ENCODE measurements at places on chromosomes 7 and 10.

- no peak for DNase-seq
These were observed 27.7 kb downstream of the SLC29A3 start for GRCh38 chr10:71346731-71347130.

DNA sequence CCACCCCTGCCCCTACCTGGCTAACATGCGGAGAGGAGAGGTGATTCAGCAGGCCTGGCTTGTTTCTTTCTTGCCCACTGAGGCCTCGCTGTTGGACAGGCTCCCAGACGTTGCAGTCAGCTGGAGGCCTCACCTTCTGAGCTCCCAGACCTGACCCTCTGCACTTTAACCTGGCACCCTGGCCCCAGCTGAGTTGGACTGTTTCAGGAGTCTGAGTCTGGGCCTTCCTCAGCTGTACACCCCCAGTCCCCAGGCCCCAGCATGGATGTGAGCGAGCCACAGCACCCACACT, 35.0 kb downstream of the UNC5B start:
- no peak for DNase-seq

DNA sequence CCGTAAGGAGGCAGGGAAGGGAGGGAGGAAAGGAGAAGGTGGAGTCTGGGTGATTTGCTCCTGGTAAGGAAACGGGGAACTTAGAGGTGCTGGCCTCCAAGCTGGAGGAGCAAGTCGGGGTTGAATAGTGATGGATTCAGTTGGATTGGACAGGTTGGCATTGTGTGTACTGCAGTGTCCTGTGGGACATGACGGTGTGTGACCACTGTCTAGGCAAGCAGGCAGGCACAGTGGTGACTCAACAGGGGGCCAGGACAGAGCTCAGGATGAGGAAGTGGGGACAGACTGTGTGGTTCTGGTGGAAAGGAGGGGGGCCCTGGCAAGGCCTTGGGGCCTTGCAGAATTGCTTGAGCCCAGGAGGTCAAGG, 48.8 kb downstream of the COL26A1 start:
- DNase-seq, result no peak

DNA sequence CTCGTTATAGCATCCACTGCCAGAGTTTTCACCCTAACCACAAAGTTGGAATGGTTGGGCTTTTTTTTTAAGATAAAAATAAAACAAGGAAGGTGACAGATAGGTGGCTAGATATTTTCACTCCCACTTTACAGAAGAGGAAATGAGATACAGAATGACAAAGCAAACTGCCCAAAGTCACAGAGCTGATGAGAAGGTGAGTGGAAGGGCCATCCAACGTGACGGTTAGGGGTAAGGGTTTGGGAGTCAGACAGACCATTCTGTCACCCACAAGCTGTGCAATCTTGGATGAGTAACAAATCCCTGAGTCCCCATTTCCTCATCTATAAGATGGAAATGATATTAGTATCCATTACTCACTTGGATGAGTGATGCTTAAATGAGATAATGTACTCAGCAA, 106.9 kb upstream of the PDLIM1 start:
- no peak for DNase-seq

- no peak for DNase-seq
These were observed 1.7 kb downstream of the DIP2C start for GRCh38 chr10:687583-688311.

GRCh38 chr7:150580638-150581394, 13.6 kb downstream of the GIMAP4 start:
- DNase-seq, result no peak

DNA sequence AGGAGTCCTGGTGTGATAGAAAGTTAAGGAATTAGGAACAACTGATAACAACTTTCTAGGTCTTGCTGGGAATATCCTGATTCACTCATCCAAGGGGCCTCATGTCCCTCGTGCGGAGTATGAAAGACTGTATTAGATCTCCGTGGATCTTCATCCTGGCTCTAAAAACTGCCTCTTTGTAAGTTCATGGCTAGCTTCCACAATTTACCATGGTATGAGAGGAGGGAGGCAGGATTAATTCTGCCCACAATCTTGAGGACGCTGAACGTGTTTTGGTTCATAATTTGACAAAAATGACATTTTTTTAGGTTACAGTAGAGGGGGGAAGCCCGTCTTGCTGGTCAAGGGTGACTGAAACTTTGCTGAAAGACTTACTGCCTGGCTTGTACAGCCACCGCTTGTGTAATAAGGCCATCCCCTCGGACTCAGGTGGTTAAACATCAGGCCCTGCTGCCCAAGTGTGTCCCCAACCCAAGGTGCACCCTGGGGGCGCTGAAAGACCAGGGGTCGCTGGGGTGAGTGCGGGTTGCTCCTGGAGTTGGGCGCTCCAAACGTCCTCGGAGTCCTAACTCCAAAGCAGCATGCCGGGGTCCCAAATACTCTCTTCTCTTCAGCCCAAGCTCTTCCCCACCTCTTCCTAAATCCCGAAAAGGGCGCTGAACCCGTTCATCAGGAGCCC, 733 bp downstream of the HIBADH start:
- peak; percentile 1 for DNase-seq

GRCh38 chr10:84537447-84537931, 209.1 kb downstream of the CCSER2 start:
- no peak for DNase-seq

DNA sequence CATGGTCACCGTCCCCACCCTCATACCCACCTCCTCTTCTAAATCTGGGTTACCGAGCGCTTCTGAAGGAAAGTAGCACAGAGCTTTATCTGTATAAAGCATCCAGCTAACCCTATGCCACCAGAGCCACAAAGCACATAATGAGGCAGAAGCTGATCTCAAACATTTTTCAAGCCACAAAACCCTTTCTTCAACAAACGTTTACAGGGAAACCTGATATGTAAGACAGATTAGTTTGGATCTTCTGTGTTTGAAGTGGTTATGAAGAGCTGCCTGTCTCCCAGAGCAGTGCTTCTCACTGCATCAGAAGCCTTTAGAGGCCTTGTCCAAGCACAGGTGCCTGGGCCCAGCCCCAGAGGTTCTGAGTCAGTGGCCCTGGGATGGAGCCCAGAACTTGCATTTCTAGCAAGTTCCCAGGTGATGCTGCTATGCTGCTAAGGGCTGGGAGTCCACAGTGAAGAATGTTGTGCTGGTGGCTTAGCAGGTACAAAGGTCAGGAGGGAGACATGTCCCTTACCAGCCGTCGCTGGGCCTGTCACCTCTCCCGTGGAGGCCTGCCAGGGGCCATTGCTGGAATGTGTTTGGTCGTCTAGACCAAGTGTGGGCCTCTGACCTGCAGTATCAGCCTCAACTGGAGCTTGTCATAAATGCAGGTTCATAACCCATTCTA, 90.4 kb downstream of the TAF3 start:
- no peak for DNase-seq

DNA sequence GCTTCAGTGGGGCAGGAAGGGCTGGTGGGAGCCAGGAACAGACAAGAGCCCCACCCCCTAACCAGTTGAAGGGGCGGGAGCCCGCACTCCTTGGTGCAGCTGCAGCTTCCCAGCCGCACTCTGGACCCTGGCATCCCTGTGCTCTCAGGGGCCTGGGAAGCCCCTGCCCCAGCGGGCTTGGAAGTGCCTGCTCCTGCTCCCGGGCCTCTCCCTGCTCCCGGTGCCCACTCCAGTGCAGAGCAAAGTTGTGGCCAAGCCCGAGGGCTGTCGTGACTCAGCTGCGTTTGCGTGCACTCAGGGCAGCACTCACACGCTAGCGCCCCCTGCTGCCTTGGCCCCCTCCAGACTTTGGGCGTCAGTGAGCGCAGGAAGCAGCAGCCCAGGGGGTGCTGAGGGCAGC, 883.8 kb downstream of the LRMDA start:
- DNase-seq, result no peak

GRCh38 chr10:79936625-79937615, 12.0 kb downstream of the SFTPD start:
- DNase-seq, result no peak
